ENCODE measurements at places on chromosomes 2 and 18.

DNA sequence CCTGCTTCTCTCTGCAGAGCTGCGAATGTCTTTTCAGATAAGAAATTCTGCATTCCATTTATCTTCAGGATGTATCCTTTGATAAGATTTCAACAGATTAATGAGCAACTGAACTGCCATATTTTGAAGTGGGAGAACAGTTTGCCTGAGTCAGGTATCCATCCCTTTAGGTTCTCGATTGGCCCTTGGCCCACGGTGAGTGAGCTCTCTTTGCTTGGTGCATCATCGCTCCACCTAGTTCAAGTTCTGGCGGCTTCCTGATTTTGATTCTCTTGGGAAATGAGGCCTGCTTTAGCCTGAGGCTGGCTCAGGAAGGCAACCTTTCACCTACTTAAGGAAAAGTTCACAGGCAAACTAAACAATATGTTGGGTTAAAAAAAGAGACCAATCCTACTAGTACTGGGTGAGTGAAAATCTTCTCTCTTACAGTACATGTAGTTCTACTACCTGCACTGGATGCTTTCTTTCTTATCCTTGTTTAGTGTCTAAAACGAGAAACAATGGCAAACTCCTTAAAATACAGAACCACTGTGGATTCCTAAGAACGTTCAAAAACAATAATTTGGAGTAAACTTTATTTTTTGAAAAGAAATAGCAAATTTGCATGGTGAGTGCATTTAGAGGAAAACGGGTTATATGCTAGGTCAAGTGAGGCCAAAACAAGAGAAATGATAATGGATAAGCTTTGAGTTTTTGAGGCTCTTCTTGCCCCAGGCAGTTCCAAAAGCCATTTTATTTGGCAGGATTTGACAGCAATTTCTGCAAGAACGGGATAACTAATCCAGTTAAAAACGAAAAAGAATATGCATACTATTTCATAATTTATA, 837 bp upstream of the ACSL3 start:
- no peak for DNase-seq

GRCh38 chr2:37481244-37481643, 136.8 kb downstream of the QPCT start:
- no peak for DNase-seq

- no peak for DNase-seq
Measured at GRCh38 chr2:24509425-24509824, 18.4 kb downstream of the NCOA1 start.

GRCh38 chr18:63078471-63078870, 241.1 kb downstream of the BCL2 start:
- no peak for DNase-seq

- no peak for DNase-seq
Measured at GRCh38 chr2:85791704-85792565, 38.1 kb downstream of the ATOH8 start.

- DNase-seq = no peak
Measured at GRCh38 chr2:143251681-143252080, 122.5 kb downstream of the ARHGAP15 start.

DNA sequence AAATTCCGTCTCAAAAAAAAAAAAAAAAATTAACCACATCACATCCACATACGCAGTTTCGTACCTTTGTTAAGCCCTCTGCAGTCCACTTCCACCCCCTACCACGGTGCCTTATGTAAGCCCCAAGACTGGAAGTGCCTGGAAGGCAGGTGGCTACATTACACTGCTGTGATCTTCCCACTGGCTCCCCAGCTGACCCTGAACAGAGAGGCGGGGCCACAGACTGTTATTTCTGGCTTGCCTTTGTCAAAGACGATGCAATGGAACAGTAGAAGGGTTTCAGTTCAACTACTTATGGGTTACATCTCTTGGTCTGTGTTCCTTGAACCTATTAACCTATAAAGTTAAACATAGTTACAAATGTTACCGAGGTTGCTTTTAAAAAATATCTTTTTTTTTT, 15.7 kb upstream of the COX7A2L start:
- DNase-seq = no peak

GRCh38 chr2:121949271-121949670, 193.8 kb downstream of the TSN start:
- no peak for DNase-seq

- no peak for DNase-seq
Measured at GRCh38 chr2:9263428-9263827, 56.8 kb downstream of the ASAP2 start.

DNA sequence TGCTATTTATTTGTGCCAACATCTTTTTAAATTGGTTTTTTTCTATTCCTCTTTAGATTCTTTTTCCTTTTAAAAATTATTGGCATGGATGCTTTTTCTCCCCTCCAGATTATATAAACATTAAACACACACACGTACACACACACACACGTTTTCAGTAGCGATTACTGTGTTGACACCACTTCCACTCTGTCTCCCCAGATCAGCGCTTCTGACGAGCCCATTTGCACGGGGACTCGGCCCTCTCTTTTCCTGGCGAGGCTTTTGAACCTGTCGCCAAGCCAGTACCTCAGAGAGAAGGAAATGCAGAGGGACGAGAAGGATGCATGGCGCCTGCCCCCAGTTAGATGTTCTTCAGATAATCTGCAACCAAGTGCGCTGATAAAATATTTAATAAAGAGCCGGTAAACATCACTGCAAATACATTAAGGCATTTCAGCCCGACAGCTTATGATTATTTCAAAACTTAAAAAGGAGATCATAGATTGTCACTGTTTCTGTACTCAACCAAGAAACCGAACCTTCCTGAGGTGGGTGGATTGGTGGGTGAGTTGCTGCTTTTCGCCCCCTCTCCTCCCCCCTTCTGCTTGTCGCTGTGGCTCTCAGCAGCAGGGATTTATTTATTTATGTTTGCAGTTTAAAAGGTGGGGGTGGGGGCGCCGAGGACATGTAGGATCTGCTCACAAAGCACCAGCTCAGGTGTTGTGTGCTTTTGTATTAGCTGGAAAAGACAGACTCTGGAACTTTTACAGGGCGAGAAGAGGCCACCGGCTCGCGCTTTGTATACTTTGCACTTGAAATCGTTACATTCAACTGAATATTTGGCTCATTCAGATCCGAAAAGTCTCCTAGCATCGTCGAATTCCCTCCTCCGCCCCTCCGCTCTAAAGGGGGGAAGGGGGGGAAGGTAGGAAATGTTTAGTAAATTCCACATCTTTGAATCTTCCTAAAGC, 787 bp upstream of the TBR1 start:
- no peak for DNase-seq

DNA sequence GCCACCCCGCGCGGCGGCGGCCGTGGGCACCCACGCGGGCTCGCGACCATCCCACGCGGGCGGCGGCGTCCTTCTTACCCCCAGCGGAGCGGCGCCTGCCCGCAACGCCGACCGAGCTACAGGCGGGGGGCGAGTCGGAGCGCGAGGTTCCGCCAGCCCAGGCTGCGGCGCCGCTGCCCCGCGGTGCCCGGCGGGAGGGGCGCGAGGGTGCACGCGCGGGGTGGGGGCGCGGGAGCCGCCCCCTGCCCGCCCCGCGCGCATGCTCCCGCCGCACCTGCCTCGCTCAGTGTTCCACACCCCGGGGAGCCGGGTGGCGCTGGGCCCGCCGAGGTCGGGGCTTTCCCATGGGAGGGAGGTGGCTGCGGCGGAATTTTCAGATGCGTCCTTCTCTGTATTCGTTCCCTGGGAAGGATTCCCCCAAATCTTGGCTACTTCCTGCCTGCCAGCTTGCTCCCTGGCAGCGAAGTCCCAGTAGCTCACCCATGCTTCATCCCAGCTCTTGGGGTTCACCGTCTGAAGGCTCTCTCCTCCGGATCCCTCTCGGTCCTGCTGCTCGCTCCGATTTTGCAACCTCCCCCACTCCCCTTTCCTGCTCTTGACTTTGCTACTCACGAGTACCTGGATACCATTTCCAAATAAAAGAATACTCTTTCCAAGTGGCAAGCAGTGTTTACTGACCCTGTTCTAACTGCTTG, at the start of gene L3MBTL4:
L3MBTL4 (minus strand) TSS at position 189 of the 695 bp plus-strand sequence. CDS start 103,286 bp downstream, outside the sequence.
- no peak for DNase-seq

DNA sequence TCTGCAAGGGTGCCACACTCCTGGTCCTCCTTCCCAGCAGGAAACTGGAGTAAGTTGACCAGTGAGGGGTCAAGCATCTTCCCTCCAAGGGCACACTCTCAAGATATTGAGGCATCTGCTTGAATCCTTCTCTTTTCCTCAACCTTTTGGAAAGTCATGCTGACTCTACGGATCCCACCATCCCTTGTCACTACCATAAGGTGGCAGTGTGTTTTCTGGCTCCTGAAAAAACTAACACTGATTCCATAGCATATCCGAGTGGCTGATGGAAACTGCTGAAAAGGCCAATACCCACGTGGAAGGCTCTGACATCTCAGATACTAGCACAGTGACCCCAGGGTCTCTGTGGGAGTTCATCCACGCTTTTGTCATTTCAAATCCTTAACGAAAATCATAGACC, 37.1 kb downstream of the GPR45 start:
- DNase-seq = no peak

DNA sequence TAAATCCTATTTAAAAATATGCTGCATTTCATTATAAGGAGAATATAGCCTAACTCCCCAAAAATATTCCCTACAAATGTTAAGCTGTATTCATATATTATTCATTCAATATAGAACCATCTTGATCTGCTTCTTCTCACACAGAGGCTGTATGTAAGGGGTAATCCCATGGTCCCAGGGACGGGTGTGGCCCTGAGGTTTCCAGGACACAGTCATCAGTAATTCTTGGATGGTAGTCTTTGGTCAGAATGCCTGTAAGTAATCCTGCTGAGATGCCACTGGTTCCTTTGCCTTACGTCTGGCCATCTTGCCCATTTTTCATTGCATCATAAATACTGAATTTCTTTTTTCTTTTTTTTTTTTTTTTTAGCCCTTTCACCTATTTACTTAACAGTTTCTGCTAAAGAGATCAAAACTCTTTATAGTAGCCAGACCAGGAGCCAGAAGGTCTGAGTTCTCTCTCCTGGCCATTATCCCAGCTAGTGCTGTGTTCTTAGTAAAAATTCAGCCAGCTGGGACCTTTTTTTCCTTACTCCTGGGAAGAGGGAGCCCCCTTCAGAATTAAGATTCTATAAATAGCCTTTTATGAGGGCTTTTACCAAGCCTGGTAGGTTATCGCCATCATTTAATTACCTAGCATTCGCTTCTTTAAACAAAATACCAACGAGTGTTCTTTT, 134.9 kb downstream of the SOX11 start:
- no peak for DNase-seq

GRCh38 chr2:146807568-146808168, 1037.2 kb upstream of the ACVR2A start:
- no peak for DNase-seq

DNA sequence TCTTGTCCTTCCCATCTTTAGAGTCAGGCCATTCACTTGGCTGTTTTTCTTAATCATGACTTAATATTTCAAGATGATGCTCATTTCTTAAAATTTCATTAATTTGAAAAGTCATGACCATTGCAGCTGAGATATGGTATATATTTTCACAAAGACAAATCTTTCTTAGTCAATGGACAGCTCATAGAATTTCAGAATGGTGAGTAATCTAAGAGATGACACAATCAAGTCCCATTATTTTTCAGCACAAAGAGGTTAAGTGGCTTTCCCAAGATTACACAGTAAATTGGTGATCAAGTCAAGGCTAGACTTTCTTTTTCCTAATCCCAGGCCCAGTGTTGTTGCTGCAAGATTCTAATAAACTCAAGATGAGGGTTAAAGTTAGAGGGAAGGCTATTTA, 34.4 kb upstream of the NT5C1B start:
- no peak for DNase-seq

GRCh38 chr2:151297882-151298281, 8.4 kb upstream of the NMI start:
- no peak for DNase-seq

DNA sequence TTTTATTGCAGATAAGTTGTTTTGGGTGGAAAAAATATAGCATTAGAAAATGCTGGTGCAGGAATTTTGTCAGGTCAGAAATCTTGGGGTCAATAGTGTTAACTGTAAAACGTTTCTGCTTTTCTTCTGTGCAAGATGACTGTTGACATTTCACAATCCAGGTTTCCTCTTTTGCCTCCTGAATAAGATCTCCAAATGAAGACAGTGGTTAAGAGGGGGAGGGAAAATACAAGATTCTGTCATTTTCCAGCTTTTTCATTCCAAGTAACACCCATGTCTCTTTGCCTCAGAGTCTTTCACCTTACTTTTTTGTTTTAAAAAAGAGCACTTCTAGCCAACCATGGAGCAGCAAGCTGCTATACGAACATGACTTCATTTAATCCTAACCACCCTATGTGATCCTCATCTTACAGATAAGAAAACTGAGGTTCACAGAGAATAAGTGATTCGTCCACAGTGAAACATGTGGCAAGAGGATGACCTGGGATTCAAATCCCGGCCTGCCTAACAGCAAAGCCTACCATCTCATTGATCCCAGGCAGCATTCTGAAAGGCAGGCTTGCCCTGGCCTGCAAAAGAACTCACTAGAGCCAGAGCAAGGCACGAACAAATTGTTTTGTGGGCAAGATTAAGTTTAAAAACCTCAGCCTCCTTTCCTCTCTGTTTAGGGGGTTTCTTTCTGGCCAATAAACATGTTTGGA, 3.0 kb downstream of the PLEK start:
- DNase-seq = no peak

GRCh38 chr2:175154661-175155082, 13.3 kb downstream of the ATF2 start:
- no peak for DNase-seq

DNA sequence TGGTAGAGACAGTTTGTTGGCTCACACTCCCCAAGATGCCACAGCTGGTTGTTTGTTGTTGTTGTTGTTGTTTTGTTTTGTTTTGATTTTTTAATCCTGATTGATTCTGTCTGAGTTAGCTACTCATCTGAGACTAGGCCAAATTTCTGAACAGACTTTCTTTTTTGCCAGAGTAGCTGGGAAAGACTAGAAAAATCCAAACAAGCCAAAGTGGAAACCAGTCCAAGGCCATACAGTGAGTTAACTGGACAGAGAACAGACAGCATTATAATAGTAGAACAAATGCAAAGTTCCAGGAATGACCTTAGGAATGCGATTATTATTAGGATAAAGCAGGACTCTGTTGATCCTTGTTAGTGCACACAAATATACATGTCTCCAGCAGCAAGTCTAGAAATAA, 43.8 kb upstream of the CYP26B1 start:
- no peak for DNase-seq

- DNase-seq = no peak
Measured at GRCh38 chr2:198311020-198311419, 506.6 kb downstream of the PLCL1 start.

DNA sequence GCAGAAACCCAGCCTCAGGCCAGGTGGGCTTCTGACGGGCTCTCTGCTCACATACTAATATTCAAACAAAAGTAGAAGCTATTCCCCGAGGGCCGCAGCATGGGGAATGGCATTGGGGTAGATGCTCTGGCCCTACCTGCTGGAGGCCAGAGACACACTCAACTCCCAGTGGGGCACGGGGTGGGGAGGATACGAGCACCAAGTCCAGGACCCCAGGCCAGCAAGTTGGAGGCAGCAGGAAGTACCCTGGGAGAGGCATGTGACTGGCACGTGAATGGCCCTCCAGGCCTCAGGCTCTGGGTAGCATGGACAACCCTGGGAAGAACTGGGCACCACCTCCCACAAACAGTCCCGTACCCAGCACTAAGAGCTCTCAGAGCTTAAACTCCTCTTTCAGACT, 3.8 kb downstream of the DNMT3A start:
- DNase-seq = no peak

GRCh38 chr2:46779447-46779941, 136.1 kb downstream of the MCFD2 start:
- no peak for DNase-seq

All from stimulated activated CD8-positive, alpha-beta memory T cell treated with anti-CD3 and anti-CD28 coated beads, Interleukin-2, amount 100 ng/mL, for 1 hour (primary cell).